Nucleus accumbens (tissue), 56 donors: ENCODE measurements at places on chromosomes 16 and 17.

DNA sequence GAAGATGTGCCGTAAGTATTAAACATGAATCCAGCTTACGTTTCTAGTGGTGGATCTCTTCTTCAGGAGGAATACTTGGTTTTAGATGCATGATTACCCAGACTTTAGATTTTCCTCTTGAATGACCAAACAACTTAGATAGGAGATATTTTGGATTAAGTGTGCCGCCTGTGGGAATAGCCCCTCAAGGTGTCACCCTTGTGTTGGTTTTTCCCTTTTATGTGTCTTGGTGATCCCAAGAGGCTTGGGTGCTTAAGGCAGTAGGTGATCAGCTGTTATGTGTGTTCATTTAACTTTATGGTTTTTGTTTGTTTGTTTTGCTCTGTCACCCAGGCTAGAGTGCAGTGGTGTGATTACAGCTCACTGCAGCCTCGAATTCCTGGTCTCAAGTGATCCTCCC lies 115.1 kb downstream of the PPM1E start:
- DNase-seq, result no peak

GRCh38 chr17:41619036-41619926 lies 5.1 kb downstream of the KRT17 start:
- DNase-seq, result no peak

GRCh38 chr16:9338068-9338467 lies 246.6 kb downstream of the HAPSTR1 start:
- DNase-seq, result no peak

GRCh38 chr16:11025120-11025531 lies 80.8 kb downstream of the CLEC16A start:
- no peak for DNase-seq

- DNase-seq, result no peak
Observed at GRCh38 chr16:57732714-57733113, 2.9 kb upstream of the KATNB1 start.

DNA sequence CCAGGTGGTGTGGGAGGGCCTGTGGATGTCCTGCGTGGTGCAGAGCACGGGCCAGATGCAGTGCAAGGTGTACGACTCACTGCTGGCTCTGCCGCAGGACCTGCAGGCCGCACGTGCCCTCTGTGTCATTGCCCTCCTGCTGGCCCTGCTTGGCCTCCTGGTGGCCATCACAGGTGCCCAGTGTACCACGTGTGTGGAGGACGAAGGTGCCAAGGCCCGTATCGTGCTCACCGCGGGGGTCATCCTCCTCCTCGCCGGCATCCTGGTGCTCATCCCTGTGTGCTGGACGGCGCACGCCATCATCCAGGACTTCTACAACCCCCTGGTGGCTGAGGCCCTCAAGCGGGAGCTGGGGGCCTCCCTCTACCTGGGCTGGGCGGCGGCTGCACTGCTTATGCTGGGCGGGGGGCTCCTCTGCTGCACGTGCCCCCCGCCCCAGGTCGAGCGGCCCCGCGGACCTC lies 798 bp downstream of the CLDN9 start:
- DNase-seq, result no peak

DNA sequence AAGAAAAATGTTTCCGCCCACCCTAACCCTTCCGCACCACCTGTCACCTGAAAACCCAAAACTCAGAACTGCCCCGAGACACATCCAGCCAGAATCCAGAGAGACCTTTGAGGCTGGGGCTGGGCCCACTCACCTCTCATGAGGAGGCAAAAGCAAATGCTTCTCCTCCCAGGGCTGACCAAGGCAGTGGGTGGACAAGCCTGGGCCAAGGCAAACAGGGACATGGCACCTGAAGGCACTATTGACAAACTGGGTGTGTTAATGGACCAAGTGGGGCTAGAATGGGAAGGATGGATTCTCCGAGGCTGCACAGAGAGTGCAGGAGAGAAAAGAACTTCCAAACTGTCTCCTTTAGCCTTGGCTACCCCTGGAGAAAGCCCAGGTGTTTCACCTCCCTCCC lies 54.4 kb downstream of the SOX9 start:
- no peak for DNase-seq
